ENCODE measurements at places on chromosomes 4 and X.
A peak's percentile ranks its signal among the peaks of the same experiment; 100 is the strongest.

DNA sequence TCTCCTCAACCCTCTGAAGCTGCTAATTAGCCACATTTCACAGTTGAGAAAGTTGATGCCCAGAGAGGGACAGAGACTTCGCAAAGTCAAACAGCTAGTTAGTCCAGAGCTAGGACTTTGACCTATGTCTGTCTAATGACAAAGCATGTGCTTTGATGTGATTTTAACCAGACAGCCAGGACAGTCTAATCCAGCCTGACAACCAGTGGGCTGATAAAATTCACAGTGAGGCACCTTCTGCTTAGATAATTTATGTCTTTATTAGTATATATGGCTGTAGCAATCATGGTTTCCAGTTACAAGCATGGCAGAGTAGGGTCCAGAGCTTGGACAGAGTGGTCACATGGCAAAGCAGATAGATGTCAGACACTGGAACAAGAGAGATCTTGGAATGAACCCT is 133.6 kb upstream of the C1QTNF7 start:
- no peak for DNase-seq

DNA sequence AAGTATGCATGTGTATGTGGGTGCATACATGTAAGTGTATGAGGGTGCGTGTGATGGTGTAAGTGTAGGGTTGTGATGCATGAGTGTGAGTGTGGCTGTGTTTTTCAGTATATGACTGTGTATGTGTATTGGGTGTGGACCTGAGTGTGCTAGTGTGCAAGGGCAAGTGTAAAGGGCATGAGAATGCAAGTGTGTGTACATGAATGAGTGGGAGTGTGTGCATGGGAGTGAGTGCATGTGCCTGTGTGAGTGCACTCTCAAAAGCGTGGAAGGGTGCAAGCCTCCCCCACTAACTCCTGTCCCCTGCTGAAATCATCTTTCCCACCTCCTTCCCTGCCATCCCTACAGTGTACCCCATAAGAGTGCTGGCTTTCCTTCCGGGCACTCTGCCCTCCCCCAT is 225.1 kb upstream of the PRKX start:
- peak; percentile 92 for DNase-seq

GRCh38 chr4:60743654-60744053 is 456.5 kb upstream of the ADGRL3 start:
- no peak for DNase-seq

GRCh38 chr4:85391071-85391470 is 83.9 kb upstream of the ARHGAP24 start:
- DNase-seq, result no peak

DNA sequence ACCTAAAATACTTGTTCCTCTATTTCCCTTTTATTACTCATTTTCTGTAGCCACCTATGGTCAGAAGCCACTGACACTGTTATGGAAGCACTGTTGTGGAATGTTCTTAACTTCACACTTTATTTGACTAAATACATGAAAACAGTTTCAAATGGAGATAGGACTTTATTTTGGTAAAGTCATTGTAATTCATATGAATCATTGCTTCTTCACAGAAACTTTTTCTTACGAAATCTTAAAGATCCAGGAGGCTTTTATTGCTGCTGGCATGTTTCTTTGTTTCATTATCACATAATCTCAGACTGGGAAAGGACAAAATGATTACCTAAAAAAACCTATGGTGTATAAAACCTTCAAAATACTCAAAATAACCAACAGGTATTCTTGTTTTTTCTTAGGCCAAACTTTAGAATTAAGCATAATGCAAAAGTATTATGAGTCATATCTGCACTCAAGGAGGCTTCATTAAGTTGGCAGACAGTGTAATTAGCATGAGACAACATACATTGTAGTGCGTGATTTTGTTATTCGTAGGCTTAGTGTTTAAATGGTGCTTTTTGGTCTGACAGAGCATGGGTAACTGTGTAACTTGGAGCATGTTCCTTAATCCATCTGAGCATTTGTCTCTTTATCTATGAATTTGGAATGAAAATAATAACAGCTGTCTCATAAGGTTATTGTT is 58.0 kb downstream of the SH3BGRL start:
- DNase-seq, result no peak

GRCh38 chrX:20320461-20321159 is 53.9 kb upstream of the RPS6KA3 start:
- no peak for DNase-seq

DNA sequence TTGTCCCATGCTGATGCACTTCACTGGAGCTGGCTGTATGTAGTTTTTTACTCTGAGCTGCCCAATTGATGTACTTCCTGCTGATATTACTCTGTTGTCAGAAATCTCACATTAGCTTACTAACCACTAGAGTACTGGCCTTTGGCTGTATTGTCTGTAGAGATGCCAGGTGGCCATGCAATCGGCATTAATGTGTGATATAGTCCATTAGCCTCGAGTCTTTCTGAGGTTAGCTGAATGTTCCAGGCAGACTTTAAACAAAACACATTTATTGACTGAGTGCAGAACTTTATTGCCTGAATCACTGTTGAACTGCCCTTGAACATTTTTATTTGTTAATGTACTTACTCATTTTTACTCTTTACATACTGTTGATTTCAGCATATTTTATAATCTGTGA is 335.2 kb downstream of the PCDH10 start:
- DNase-seq, result no peak

DNA sequence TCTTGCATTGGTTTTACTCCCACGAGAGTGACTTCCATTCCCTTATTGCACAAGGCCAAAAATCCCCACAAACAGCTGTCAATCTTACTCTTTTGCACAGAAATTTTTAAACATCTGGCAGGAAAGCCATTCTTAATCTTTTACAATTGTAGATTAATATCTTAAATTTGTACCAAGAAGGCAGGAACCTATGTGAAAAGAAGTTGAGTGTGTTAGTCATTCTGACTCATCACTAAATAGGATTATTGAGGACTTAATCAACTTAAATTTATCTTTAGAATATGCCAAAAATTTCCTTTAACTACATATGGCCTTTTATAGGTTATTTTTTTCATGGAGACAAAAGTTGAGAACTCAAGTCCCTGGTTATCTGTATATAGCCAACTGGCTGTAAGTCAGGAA is 49.0 kb upstream of the VEGFC start:
- no peak for DNase-seq

DNA sequence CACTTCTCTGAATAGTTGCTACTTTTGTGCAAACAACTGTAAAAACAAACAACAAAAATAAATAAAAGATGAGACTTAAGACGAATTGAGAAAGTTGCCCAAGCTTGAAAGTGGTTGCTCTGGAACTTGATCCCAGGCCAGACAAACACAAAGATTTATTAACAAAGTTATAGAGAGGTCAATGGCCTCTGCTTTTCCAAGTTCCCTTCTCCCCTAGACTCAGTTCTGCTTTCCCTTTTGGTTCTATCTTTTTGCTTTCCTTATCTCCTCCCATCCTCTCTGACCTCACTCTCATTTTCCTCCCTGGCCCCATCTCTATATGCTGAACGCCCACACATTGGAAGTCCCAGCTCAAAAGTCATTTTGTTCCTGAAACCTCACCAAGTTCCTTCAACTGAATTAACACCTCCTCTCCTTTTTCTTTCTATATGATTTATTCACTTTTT is 82.7 kb downstream of the MXRA5 start:
- DNase-seq, result no peak

DNA sequence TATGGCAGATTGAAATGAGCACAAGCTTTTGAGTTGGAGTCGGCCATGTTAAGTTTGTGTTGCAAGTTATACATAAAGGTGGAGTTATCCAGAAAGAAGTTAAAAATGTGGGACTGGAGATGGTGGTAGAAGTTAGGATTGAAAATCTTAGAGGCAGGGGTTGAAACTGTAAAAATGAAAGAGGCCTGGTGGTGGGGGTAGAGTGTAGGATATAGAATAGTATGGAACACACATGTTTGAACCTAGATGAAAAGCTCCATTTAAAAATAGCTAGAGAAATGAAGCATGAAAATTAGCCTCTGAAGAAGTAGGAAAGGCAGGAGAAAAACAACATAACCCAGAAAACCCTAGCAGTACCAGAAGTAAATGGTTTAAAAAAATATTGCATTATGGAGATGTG is 131.8 kb upstream of the ENPEP start:
- DNase-seq, result no peak

- no peak for DNase-seq
Measured at GRCh38 chr4:175935016-175935661, 123.1 kb upstream of the GPM6A start.

DNA sequence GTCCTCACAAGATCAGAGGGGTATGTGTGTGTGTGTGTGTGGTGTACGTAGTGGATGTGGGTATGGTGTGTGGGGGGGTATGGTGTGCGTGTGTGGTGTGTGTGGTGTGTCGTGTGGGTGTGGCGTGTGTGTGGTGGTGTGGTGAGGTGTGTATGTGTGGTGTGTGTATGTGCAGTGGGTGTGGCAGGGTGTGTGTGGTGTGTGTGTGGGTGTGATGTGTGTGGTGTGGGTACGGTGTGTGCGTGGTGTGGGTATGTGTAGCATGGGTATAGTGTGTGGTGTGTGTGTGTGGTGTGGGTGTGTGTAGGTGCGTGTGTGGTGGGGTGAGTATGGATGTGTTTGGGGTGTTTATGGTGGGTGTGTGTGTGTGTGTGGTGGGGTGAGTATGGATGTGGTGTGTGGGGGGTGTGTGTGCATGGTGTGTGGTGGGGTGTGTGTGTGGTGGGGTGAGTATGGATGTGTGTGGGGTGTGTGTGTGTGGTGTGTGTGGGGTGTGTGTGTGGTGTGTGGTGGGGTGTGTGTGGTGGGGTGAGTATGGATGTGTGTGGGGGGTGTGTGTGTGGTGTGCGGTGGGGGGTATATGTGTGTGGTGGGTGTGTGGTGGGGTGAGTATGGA is 182.0 kb downstream of the PALLD start:
- no peak for DNase-seq

DNA sequence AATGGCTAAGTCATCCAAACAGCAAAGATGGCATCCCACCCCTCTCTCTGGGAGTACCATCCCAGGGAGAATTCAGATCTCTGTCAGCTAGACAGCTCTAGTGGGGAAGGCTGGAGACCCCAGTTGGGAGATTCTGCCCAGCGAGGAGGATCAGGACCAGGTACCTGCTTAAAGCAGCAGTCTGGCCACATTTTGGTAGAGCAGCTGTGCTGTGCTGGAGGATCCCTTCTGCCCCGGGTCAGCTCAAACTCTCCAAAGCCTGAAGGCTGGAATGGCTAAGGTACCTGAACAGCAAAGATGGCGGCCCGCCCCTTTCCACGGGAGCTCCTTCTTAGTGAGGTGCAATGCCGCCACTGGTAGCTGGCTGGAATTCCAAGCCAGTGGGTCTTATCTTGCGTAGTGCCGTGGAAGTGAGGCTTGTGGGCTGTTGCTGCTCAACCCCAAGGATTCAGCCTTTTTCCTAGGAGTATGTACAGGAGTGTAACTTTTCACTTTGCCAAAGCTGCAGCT is 40.1 kb downstream of the SATL1 start:
- no peak for DNase-seq

DNA sequence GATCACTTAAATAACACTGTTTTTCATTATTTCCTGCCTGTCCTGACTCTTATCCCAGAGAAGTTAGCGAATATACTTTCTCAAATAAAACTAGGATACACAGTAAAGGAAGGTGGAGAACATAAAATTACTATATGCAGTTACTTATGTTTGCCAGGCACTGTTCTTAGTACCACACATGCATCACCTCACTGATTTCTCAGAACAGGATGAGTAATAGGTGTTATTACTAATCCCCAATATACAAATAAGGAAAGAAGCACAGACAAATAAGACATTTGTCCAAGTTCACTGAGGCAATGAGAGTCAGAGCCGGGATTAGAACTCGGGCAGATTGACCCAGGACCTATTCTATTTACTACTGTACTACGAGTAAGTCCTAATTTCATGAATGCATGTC is 91.7 kb downstream of the CORIN start:
- DNase-seq, result no peak

DNA sequence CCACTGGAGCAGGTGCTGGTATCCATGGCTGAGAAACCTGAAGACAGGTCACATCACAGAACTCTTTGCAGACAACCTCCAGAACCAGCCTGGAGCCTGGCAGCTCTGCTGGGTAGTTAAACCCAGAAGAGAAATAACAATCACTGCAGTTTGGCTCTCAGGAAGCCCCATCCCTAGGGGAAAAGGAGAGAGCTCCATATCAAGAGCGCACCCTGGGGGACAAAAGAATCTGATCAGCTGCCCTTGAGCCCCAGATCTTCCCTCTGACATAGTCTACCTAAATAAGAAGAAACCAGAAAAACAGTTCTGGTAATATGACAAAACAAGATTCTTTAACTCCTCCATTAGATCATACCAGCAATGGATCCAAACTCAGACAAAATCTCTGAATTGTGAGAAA is 823.2 kb upstream of the FRG1 start:
- no peak for DNase-seq

DNA sequence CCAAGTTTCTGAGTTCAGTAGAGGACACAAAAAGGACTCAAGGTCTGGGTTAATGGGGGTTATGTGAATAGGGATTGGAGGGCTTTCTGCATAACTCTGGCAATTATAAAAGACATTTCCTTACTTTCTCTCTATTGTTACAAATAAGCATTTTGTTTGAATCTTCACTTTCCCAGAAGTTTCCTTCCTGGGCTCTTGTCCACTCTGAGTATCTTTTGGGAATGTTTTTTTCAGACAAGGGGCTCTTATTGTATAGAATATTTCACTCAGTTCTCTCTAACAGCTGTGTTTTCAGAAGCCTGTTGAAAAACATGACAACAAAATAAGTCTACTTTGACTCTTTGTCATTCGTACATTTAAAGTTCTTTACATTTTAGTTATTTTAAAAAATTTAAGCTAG is 57.6 kb upstream of the MAP9 start:
- no peak for DNase-seq

GRCh38 chr4:10151182-10151581 is 34.6 kb upstream of the WDR1 start:
- no peak for DNase-seq
